ENCODE measurements at places on chromosomes 5 and 9. TPM values are rescaled to one million over a fixed set of nuclear protein-coding genes. Genes with fewer than 3 reads are reported as not detected.

The SLC45A2 gene
- not detected for total RNA-seq

The CNTNAP3B gene
- 10.0 TPM for total RNA-seq

The OR1L6 gene
- total RNA-seq, result not detected

The FSD1L gene
- 6.2 TPM for total RNA-seq

The PRRT1B gene
- total RNA-seq, result not detected

The ALDH1A1 gene
- total RNA-seq, result not detected

The DRD1 gene
- not detected for total RNA-seq
